Germinal center (tissue), 1 donor: ENCODE measurements at places on chromosomes 2 and 18.
A peak's percentile ranks its signal among the peaks of the same experiment; 100 is the strongest.

DNA sequence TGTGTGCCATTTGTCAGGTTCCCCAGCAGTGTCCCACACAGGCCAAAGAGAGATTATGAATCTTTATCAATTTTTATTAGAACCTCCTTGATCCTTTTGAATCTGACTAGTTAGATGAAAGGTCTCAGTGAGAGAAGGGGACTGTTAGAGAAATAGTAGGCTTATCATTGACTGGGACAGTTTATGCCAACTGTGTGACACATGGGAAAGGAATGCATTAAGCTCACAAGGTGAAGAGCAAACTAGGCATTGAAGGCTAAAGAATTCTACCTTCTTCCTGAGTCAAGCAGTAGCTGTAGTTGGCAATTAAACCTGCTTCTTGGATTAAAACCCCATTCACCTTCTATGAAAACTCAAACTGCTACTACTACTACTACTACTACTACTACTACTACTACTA is 389.6 kb upstream of the CDH19 start:
- no peak for DNase-seq

GRCh38 chr2:99106913-99107312 is 34.6 kb upstream of the C2orf15 start:
- DNase-seq = no peak

DNA sequence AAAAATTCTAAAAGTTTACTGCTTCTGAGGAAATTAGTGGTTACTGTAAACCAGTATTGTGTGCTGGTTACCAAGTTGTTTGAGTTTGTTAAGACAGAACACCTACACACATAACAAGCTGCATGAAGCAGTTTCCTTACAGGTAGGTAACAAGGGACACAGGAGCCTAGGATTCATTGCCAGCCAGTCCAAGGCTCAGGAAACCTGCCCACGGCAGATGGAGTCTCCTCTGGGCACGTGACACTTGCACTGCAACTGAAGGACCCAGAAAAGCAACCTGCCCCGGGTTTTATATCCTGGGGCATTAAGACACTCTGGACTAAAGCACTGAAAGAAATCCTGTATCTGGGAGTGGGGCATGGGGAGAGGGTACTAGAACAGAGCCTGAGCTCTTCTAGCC is 639.3 kb downstream of the ADCYAP1 start:
- no peak for DNase-seq

GRCh38 chr18:57951117-57951796 is 92.8 kb upstream of the NEDD4L start:
- DNase-seq = peak; percentile 62

DNA sequence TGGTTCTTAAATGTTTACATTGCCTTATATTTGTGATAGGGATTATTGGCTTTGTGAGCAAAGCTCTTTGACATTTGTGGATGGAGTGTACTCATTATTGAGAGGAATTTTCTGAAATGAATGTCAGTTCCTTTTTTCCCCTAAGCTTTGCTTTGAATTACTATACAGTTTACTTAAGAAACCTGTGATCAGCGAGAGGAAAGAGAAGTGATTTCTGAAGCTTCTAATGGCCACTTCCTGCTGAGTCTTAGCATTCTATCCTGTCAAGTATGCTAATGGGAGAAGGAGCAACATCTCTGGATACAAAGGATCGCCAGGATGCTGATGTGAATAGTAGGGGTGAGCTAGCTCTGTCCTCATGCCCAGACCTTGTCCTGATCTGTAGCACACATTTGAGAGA is 47.8 kb upstream of the MGAT5 start:
- no peak for DNase-seq

DNA sequence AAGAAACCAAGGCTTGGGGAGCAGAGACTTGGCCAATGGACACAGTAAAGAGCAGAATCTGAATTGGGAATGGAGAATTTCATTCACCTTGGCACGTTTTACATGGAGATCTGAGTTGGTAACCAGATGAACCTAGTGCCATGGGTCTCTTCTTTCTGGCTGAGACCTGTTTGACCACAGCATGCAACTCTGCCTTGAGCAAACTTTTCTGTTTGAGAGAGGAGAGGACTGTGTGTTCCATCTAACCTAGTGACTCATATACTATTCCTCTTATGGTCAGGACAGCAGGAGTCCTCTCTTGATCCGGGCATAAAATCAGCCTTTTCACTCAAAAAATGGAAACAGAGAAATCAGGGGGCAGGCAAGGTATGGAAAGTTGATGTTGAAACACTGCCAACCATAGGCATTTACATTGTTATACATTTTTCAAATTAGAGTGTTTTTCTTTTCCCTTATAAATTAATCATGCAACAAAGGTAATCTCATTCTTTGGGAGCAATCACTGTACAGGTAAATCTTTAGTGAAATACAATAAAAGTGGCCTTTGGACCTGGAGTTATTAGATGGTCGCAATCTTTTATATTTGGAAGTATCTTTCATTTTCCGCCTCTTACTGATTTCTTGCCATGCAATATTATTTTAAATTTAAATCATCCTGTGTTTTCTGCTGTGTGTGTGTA is 86.7 kb downstream of the NRP2 start:
- DNase-seq = no peak

DNA sequence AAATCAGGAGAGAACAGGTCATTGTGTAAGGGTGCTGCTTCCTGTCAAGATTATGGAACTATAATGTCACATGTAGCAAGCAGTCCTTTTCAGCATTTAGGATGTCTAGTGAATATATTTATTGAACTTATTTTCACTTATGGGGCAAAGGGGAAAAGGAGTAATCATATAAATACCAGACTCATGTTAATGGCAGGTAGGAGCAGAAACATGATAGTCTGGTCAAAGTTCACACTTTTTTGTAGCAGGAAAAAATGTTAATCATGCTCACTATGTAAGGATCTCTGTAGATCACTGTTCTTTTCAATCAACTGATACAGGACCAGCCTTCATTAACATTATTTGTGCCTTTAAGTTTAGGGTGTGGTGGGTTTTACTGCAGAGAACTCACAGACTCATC is 219.0 kb downstream of the STK39 start:
- no peak for DNase-seq

DNA sequence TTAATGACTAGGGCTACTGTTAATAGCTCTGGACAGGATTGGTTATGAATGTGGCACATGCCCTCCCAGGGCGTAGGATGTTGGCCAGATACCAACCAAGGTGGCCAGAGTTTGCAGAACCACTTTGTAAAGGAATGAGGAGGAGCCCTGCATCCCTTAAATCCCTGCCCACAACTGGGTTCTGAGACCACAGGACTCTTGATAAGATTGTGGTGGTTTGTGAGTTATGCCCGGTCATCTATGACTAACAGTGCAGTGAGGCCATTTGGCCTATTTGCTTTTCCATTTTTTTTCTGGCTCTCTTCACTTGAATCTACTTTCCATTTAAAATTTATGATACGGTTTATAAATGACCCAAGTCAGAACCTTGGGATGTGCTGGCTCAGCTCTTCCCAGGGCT is 294.5 kb downstream of the PRKCE start:
- DNase-seq = no peak

- DNase-seq = no peak
Observed at GRCh38 chr2:165164201-165164600, 39.6 kb downstream of the SCN3A start.

GRCh38 chr18:69617888-69618287 is 217.2 kb downstream of the DOK6 start:
- DNase-seq = no peak

DNA sequence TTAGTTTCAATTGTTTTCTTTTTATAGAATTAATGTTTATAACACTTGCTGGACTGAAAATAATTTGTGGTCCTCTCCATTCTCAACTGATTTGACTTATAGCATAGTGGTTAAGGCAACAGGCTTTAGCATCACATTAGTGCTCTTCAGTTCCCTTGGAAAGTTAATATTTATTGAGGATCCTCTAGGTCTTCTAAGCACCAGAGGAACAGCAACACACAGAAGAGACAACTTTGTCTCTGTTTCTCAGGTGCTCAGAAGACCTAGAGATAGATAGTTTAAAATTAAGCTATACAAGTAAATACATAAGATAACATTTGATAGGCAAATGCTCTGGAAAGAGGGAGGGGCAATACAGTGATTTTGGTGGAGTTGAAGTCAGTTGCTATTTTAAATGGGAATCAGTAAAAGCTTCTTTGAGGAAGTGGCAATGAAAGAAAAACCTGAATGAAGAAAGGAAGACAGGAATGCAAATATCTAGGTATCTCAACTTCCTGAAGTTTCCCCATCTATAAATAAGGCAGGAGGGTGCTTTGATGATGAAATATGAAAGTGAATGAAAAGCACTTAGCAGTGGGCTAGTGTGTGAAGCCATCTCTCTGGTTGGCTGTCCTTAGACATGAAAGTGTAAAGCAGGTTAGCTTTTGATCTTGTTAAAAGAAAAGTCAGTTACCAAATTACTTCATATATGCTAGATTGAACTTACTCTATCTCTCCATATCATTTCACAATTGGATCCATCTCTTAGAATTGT is 7.9 kb downstream of the NEUROD1 start:
- DNase-seq = no peak

GRCh38 chr18:3250237-3251107 is 2.9 kb downstream of the MYL12A start:
- no peak for DNase-seq

GRCh38 chr18:76994086-76994654 is 138.4 kb downstream of the MBP start:
- DNase-seq = no peak

GRCh38 chr18:432791-433190 is 67.7 kb downstream of the COLEC12 start:
- DNase-seq = no peak

DNA sequence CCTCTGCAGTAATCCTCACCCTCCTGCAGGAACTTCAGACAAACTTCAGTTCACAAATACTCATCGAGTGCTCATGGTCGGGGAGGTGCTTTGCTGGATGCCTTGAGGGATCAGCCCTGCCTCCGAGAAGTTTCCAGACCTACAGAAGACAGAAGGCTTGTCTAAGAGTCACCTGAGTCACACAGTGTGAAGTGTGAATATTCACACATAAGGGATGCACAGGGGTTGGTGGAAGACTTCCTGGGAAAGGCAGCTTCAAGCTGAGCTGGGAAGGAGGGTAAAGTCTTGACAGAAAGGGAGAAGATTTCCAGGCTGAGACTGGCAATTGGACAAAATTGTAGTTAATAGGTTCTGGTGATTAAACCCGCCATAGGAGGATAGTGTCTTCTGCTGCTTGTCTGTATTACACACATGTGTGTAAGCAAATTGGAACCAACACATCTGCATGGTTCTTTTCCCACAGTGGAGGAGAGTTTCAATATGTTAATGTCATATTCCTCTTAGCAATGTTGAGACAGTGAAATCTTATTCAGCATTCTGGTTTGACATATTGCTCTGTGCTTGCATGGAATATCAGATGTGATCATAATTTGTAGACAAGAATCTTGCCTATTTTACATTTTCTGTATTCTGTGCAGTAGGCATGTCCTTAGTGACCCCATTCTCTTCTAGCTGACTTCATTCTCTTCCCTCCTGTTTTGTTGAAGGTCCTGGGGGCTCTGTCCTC is 34.7 kb upstream of the ZNF396 start:
- DNase-seq = no peak

- peak; percentile 36 for DNase-seq
Observed at GRCh38 chr2:234993541-234993981, 41.7 kb downstream of the SH3BP4 start.

DNA sequence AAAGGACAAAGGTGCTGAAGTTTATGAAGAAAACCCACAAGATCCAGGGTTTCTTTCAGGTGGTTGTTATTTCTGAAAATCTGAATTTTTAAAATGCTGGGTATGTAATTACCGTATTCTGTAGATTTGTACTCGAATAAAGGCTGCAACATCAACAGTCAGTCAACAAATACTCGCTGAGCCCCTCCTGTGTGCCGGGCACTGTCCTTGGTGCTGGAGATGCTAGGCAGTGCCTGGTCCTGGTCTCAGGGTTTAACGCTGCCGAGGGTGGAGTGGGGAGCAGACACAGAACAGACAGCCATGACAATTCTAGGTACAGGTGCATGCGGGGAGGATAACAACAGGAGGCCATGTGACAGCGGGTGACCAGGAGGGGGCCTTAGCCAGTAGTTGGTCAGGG is 27.2 kb upstream of the PDIA6 start:
- DNase-seq = no peak

DNA sequence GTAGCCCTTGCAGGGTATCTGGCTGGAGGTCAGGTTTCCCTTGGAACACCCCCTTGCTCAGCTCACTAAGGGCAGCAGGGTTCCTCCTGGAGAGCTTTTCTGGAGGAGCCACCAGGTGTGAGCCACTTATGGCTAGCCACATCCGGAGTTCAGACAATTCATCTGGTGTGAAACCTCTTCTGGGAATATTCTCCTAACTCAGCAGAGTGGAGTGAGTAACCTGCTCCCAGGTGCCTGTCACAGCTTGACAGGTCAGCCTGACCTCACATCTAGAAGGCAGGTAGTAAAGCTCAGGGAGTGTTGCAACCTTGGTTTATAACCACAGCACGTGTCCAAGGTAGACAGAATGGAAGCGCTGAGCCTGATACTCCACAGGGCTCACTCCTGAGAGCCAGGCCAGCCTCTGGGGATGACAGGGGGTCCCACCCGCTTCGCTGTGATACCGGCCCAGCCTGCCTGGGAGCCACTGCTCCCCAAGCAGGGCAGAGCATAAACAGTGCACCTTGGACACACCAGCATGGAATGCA is 62.6 kb upstream of the TGFA start:
- no peak for DNase-seq

DNA sequence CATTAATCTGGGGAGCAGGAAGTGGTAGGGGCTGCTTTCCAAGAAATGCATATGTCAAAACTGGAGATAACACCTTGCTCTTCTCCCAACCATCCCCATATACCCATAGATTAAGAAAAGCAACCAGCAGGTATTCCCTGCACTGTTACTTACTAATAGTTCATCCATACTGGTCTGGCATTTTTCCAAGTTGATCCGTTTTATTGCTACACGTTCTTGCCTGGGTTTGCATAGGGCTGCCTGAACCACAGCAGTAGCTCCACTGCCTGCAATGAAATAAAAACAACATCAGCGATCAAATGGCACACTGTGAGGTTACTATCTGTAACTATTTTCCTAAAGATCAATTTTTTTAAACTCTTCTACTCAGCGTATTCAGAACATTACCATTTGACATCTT is 65.6 kb downstream of the STK39 start:
- no peak for DNase-seq

- DNase-seq = no peak
Observed at GRCh38 chr2:202932425-202933138, 20.5 kb downstream of the CARF start.

- DNase-seq = no peak
Observed at GRCh38 chr2:113127646-113128570, 510 bp downstream of the IL1RN start.

GRCh38 chr2:240136671-240137292 is 677 bp upstream of the COPS9 start:
- DNase-seq = peak; percentile 27

- DNase-seq = peak; percentile 75
Observed at GRCh38 chr2:230824406-230824978, 40.2 kb upstream of the ITM2C start.

GRCh38 chr2:236169151-236169721 is 1.1 kb upstream of the GBX2 start:
- DNase-seq = no peak
